ENCODE measurements at places on chromosomes 5 and 9. TPM values are rescaled to one million over a fixed set of nuclear protein-coding genes. Genes with fewer than 3 reads are reported as not detected.

RGS7BP gene
- total RNA-seq, result not detected

GBGT1 gene
- total RNA-seq, result 12.4 TPM

PCDHGA2 gene
- 2.8 TPM for total RNA-seq

SLC6A3 gene
- not detected for total RNA-seq

IL7R gene
- total RNA-seq, result 4.0 TPM

CRB2 gene
- total RNA-seq, result 1.6 TPM

GPR21 gene
- total RNA-seq, result not detected

GRCh38 chr9:128106940-128107467, 20.5 kb downstream of the PTGES2 start:
- no peak for DNase-seq

DNA sequence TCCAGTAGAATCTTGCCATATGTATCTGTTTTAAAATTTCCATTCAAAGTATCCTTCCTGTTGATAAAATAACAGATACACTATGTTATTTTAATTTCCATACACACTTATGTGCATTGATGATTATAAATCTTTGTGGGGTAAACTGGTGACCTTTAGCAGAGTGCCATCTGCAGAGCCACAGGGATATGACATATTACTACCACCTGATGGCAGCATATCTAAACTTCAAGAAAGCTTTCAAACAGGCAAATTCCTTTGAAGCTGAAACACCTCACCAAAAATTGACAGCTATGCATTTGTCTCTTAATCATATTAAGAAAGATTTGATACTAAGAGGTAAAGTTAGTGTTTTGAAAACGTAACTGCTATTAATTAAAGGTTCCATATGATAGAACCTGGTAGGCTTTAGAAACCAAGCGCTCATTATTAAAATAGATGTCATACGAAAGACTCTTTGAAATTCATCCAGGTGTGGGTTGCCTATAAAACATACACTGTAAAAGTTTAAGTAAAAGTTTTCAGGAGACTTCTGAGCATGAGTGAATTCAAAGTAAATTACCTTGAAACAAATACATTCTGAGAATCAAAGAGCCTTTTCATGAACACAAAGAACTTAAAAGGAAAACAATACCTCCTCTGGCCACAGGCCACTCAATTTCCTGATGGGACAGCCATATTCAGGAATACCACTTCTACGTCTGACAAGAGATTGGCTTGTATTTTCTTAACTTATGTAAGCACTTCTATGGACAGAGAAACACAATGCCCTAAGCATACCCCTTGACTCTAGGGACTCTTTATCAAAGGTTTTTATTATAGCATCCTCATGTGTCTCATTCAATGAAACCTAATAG, 93.3 kb downstream of the KIAA0825 start:
- DNase-seq, result peak; percentile 23

DNA sequence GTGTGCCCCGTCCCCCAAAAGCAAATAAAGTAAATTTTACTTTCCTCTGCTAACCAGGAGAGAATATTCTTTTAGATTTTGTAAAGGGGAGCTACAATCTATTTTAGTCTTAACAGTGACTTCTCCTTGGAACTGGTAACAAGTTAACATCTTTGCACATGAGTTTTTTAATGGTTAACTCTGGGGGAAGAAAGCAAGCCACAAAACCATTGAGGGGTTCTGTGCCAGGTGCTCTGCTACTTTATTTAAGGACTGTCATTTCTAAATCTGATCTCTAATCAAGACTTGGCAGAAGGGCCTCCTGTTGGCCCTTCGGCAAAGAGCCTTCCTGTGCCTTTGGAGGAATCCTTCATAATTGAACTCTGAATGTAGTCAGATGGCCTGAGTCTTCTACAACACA, 153.4 kb downstream of the SLC12A2 start:
- no peak for DNase-seq

DNA sequence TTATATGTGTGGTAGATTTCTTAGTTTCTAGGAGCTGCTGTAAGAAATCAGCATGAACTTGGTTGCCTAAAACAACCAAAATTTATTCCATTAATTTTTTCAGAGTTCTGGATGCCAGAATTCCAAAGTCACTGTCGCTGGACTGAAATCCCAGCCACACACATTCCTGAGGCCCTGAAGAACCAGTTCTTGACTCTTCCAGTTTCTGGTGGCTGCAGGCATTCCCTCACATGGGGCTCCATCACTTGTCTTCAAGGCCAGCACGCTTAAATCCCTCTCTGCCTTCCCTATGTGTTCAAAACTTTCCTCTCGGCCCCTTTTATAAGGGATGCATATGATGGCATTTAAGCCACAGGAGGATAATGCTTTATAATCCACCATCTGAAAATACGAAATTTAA, 1237.5 kb upstream of the CDH9 start:
- no peak for DNase-seq

DNA sequence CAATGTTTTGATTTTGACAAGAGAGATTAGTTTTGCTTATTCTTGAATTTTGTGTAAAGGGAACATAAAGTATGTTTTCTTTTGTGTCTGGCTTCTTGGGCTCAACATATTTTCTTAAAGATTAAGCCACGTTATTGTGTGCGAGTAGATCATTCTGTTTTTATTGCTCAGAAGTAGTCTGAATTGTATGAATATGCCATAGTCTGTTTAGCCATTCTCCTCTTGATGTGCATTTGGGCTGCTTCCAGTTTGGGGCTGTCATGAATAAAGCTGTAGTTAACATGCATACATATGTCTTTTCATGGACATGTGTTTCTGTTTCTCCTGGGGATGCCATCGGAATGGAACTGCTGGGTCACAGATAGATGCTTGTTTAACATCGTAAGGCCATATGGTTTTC, 198.9 kb downstream of the FANCC start:
- no peak for DNase-seq

DNA sequence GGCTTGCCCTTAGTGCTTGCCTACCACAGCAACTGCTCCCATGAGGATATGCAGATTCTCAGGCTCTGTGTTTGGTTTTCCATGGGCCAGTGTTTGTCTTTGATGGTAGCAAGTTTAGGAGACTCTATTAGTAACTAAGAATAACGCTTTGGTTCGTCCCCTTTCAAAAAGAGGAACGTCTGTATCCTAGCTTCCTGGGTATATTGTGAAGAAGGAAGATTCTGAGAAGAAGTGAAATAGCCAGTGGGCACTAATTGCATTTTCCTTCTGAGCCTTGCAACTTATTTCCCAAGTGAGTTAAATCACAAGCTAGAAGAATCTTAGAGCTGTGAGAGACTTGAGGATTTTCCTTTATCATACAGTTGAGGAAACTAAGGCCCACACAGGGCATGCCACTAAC, 376.8 kb downstream of the PIK3R1 start:
- no peak for DNase-seq

DNA sequence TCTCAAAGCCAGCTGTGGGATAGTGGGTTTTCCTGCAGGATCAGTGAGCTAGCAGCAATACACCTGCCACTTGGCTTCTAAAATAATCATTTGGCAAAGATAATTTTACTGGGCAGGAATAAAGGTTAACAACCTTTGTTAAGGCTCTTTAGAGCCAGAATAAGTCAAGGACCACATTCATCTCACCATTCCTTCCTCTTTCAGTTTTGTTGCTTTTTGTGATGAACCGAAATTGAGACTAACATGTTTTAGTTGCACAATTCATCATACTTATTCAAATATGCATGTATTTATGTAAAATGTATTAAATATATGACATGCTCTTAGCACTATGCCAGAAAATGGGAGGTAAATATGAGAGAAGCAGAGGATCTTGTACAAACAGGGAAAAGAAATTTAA, 824.4 kb upstream of the TYRP1 start:
- no peak for DNase-seq

DNA sequence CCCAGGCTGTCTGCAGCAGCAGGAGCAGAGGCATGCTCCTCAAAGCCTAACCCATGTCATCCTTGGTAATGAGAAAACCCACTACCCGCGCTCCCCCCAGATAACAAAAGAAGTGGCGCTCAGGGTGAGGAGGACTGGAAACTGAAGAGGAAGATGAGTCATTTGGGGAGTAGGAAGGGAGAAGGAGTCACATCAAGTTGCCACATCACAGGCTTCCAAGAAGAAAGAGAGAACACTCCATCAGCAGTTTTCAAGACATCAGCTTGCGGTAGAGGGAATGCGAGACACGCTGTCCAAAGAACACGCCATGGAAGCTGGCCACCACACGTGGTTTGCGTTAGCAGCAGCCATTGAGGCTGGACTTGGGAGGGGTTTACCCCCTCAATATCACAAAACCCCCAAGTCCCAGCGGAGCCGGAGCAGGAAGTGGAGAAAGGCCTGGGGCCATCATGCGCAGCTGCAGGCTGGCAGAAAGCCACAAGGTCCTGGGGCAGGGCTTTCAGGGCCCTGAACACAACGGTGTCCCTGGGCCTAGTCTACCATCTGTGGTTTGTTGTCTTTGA, 41.5 kb downstream of the SH3PXD2B start:
- peak; percentile 26 for DNase-seq

- no peak for DNase-seq
Measured at GRCh38 chr5:110625376-110625999, 101.0 kb downstream of the TMEM232 start.

GRCh38 chr5:62771341-62771740, 192.7 kb downstream of the LRRC70 start:
- DNase-seq, result peak; percentile 19

- DNase-seq, result no peak
Measured at GRCh38 chr9:129735546-129735945, 17.3 kb downstream of the PTGES start.

- no peak for DNase-seq
Measured at GRCh38 chr9:79975621-79976256, 404.0 kb downstream of the TLE4 start.

- DNase-seq, result peak; percentile 2
Measured at GRCh38 chr5:42583322-42583721, 160.1 kb downstream of the GHR start.

GRCh38 chr5:88854769-88855168, 28.2 kb downstream of the MEF2C start:
- DNase-seq, result no peak

DNA sequence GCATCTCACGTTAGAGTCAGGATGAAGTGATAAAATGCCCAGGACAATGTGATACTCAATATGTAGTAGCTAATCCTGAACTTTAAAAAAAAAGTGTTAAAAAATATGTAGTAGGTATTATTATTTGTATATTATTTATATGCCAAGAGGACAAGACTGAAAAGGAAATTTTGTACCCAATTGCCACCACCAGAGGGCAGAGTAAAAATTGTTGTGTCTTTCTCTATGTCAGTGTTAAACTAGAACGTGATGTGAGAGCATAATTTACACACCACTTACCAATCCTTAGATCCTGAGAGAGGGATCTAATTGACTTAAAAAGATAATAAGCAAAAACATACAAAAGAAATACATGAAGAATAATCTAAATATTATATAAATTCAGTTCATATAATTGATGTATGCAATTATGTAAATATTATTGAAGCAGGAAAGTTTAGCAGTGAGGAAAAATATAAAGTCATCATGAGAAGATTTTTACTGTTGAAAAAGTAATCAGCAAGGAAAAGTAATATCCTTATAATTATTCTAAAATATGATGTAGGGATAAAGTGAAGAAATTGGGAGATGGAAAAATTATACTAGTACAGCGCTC, 288.9 kb downstream of the RAB3C start:
- no peak for DNase-seq

Measured in kidney epithelial cell (primary cell).